ENCODE measurements at places on chromosomes 1 and 21.
A peak's percentile ranks its signal among the peaks of the same experiment; 100 is the strongest.

GRCh38 chr1:29758781-29759499, 522.6 kb downstream of the PTPRU start:
- DNase-seq = no peak

DNA sequence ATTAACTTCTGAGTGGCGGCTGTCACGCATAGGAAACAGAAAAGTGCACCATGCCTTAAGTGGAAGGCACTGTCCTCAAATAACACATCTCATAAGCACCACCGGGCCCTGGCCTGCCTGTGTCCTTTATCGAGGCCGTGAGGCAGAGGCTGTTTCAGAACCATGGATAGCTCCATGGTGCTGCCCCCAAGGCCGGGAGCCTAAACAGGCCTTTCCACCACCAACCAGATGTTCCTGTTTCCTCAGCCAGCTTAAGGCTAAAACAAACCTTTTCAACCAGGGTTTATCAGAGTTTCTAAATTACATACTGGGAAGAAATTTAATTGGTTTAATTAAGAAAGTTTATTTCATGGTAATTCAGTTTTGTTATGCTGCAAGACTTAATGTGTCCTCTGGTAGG, 114.4 kb downstream of the DMRTA2 start:
- peak; percentile 52 for DNase-seq

DNA sequence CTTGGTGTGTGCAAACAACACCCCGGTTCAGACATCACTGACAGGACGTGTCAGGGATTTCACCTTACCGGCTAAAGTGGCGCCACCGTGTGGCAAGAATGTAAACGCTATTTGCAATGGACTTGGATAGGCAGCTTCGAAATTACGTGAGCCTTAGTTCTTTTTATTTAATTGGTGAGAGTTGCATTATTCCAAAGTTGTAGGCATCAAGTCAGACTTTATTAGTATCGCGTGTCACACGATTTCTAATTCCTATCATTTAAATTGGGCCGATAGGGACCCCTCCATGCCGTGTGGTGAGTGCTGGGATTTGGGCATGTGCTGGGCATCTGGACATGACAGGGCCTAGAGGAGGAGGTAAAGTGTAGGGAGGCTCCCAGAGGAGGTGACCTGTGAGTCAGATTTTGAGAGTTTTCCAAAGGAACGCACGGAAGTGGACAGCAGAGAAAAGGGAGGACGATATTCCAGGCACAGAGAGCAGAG, 14.5 kb upstream of the CPT2 start:
- DNase-seq = peak; percentile 67

GRCh38 chr21:45580576-45581321, 38.5 kb upstream of the SLC19A1 start:
- no peak for DNase-seq

GRCh38 chr1:60936163-60936562, 146.2 kb upstream of the NFIA start:
- no peak for DNase-seq

DNA sequence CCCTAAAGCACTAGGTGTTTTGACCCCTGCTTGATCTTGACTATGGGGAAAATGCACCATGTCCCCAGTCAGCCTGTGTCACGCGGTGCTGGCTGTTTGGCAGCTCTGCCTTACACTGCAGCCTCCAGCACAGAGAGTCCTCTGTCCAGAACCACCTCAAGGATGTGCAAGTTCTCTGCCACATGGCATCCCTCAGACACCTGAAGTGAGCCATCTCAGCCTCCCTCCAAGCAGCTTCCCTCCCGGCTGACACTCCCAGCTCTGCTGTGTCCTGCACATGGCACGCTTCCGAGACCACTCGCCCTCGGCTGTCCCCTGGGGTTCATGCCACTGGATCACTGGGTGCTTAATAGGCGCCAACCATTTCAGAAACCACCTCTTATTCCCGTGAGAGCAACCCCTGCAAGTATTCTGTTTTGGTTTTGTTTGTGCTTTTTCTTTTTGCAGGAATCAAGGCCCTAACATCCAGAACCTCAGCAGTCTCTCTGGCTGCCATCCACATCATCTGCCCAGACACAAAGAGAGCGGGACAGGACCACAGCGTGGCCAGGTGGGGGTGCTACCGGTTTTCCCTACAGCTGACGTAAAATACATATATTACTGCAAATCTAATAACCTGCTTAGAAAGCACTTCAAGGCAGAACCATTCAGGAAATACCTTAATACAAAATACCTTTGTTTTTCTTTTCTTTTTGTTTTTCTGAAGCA, 45.7 kb downstream of the CAPZB start:
- no peak for DNase-seq

- DNase-seq = no peak
Measured at GRCh38 chr1:40755067-40755466, 28.5 kb upstream of the KCNQ4 start.

DNA sequence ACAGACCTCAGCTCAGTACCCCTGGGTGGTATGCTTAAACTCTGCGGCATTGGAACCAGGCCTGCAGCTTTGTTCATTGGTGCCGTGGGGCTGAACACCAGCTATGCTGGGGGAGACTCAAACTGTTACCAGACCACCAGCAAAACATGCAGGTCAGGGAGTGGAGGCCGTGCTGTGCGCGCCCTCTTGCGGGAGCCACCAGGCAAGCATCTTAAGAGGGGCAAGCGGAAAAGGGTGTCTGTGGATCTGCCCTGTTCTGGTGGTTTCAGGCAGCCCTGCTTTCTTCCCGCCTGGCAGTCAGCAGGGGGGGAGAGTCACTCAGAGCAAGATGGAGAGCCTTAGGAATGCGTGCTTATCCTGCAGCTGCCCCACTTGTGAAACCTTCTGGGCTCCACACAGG, 276.9 kb upstream of the ZRANB2 start:
- DNase-seq = no peak

GRCh38 chr1:44230796-44231195, 17.5 kb downstream of the DMAP1 start:
- DNase-seq = no peak

DNA sequence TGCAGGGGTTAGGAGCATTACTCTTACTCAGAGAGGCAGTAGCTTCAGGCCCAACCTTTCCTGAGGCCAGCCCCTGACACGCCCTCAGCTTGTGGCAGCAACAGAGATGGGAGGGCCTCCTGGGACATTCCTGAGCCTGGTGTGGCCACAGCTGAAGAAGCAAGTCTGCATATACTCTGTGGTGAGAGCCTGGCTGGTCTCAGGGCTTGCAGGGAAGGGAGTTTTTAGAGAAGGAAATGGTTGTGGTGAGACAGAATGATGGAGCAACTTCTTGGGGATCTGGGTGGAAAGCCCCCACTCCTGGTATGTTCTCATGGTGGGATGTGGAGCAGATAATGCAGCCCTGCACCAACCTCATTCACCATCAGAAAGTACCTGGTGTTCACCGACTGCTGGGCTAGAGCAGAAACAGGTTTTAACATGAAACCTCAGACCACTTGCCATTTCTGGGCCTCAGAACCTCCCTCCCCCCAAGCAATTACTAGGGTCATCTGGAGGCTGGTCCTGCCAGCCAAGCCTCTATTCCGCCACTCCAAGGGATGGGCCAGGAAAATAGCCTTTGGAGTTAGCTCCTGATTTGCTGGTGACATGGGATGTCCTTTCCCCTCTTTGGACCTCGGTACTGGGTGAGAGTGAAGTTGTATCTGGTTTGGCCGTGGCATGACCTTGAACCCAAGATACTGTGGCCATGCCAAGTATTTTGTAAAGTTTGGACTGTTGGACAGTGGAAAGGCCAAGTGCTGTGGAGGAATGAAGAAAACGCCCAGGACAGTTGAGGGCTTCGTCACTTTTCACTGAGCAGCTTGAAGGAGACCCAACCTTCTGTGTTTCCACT, 28.1 kb upstream of the RNF19B start:
- DNase-seq = peak; percentile 83

- no peak for DNase-seq
Measured at GRCh38 chr1:59831529-59831928, 16.8 kb downstream of the HOOK1 start.

GRCh38 chr1:9020305-9020704, 5.9 kb downstream of the SLC2A7 start:
- DNase-seq = no peak

DNA sequence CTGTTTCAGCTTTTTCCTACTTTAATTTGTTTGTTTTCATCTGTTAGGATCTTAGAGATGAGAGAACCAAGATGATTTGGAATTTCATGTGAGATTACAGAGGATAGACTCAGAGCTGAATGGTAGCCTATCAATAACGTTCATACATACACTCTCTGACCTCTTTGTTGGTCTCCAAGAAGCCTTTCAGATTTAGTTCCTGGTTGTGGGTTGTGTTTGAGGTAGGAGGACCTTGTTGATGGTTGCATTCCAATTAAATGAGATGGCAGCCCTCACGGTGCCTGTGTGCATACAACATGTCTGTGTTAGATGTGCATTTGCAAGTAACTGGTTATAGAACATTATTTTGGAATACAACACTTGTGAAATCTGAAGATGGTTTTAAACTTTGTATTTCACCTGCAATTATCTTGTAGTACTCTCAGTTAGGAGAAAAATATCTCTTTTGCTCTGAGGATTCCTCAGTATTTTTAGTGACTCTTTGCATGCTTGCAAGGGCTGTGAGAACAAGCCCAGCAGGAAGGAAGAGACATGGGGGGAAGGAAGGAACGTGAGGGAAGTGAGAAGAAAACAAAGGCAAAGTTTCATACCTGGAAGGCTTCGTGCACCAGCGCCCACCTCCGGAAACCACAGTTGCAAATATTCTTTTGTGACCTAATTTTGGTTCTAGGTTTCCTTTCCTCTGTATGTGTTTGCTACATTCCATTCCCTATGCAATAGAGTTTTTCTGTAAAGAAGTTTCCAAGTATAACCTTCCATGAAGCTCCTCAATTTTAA, 291.8 kb downstream of the DISC1 start:
- DNase-seq = no peak

DNA sequence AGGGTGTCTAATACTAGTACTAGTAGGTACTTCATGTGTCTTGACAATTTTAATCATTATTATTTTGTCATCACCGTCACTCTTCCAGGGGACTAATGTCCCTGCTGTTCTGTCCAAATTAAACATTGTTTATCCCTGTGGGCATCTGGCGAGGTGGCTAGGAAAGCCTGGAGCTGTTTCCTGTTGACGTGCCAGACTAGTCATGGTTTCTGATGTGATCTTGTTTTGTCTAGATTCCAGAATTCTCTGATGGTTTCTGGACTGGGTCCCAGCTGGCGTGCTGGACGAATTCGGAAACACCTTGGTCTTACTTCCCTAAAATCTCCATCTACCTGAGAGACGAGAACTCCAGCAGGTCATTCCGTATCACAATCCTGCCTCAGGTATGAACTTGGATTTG, 66.1 kb upstream of the FAM3B start:
- DNase-seq = no peak

DNA sequence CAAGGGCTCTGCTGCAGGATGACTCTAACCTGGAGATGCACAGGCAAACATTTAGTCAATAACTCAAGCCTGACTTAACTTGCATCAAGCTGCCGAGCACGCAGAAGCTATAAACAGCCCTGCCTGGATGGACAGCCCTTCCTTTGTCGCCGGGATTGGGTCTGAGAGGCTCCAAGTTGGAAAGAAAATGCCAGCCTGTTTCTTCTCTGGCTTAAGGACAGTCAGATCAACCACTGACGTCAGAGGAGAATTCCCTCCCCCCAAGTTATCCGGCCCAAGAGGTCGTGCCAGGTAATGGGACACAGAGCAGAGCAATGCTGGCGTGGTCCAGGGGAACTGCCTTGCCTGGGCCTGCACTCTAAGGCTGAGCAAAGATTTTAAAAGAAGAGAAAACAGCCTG, 27.1 kb upstream of the LRRC38 start:
- DNase-seq = no peak

DNA sequence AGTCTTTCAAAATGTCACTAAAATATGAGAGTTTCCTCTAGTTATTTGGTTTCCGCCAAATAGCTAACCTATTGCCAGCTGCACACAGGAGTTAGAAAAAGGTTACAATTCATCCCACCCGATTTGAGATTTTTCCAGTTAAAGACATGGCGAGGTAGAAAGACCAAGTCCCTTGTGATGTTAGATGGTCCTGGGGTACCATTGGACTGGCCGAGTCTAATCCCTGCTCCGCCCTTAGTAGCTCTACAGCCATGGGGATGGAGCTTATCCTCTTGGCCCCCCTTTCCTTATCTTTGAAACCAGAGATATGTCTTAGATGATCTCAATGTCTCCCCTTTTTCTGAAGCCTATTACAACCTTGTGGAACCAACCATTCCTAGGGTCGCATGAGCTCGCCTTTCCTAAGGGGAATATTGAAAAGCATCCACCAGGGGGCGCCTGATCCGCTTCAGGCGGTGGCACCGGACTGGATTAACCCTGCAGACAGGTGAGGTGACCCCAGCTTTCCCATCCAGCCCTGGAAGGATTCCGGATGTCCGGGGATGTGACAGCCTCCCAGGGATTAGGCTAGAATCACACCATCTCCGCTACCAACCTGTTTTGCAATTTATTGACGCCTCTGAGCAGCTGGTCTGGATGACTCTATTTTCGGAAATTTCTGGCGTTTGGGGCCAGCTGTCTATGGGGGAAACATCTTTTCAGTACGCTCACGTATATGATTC, 68.3 kb upstream of the SIM2 start:
- no peak for DNase-seq

DNA sequence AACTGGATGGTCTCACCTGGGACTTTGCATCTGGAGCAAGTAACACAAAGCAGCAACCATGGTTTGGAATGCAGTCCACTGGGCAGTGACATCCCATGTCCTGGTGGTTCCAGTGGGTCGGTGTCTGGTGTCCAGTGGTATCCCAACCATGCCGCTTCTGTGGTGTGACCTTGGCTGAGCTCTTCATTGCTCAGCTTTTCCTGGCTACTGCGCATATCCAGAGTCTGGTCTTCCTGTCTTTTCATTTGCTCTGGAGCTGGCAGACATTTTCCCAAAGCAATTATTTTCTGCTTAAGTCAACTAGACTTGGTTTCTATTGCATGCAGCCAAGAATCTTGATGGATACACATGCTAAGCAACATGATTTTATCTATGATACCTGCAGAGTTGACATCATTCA, 28.4 kb upstream of the CD2 start:
- no peak for DNase-seq

GRCh38 chr1:239655023-239655422, 268.7 kb downstream of the CHRM3 start:
- DNase-seq = no peak

- DNase-seq = peak; percentile 55
Measured at GRCh38 chr1:24745711-24746413, 615 bp downstream of the CLIC4 start.

DNA sequence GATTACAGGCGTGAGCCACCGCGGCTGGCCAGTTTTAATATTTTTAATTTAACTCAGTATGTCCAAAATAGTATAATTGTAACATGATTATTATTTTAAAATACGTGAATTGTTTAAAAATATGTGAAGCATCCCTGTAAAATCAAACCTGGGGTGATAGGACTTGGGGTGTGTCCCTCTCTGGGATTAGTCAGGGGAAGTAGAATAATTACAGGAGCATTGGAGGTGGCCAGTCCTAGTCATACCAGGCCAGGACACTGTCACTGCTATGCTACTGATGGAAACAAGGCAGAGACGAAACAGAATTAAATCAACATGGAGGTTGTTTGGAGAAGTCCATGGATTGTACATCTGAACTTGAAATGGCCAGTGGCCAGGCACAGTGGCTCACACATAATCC, 16.8 kb downstream of the SZRD1 start:
- DNase-seq = no peak
